ENCODE measurements at places on chromosomes 1 and 21.

DNA sequence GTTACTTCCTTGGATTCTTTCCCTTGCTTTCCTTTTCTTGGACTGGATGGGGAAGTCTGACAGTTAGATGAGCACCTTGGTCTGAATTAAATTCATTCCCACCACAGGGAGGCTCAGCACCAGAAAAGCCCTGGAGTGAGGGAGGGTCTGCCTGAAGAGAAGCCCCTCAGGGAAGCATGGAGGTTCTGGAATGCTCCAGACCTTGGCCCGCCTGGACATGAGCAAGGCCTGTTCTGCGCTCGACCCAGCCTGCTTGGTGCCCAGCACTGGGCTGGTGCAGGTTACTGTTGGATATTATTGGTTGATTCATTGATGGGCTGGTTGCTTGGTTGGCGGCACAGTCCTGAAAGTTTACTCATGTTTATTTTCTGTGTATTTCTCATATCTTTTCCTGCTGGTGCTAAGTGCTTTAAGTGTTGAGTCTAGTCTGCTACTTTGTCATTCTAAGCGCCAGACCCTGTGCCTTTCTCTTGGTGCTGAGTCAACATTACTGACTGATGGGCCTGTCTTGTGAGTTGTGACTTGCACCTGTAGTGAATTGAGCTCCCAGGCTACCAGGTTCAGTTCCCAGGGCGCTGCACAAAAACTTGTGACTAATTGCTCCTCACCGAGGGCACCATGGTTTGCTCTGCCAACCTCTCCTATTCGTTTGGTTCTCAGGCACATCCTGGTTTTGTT lies 538.5 kb downstream of the KIF26B start:
- DNase-seq: no peak

DNA sequence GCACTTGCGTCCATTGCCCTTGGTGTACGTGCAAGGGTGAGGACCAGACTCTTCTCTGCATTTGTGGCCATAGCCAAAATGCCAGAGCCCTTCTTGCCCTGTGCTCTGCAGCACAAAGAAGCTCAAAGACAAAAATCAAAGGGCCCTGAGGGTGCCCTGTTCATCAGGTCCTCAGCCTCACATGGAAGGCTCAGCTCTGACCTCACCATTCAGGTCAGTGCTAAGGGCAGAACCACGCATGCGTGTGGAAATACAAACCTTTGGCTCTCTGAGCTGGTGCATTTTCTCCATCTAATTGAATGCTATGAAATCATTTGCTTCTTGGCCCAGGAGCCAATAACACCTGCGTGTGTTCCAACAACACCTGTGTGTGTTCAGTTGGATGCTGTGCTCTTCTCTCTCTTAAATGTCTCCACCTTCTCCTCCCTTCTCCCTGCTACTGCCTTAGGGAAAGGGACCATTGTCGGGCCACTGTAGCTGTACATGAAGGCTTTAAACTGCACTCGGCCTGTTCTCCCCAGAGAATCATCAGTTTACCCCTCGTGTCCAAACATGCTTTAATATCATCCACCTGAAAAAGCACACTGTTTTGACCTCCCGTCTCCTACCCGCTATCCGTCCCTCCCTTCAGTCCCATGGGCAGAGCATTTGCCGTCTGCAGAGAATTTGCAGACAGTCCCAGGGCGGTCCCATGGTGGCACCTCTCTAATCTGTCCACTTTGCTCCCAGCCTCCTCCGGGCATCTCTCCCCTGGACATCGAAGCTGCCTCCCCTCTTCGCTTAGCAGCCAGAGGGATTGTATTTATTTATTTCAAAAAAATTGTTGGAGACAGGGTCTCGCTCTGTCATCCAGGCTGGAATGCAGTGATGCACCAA lies 60.6 kb downstream of the EVA1C start:
- no peak for DNase-seq

GRCh38 chr1:23555986-23556634 lies 3.2 kb downstream of the ID3 start:
- no peak for DNase-seq

GRCh38 chr1:21115098-21115760 lies 61.5 kb downstream of the EIF4G3 start:
- DNase-seq: no peak

- DNase-seq: no peak
These were observed 105.5 kb downstream of the NUF2 start for GRCh38 chr1:163427279-163427678.

DNA sequence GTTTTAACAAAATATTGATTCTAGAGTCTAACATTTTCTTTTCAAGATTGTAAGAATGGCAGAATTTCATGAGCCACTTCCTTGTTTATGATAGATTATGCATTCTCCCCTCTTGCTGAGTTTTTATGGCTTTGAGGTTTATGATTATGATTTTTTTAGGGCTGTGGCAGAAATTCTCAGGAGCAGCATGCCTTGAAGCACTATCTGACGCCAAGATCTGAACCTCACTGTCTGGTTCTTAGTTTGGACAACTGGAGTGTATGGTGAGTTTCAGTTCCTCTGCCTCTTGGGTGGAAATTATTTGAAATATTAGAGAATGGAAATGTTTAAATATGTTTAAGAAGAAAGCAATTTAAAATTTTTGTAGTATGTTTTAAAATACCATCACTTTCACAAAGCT lies 10.2 kb downstream of the USP16 start:
- no peak for DNase-seq
